ENCODE measurements at places on chromosomes 2 and 18.

- no peak for DNase-seq
Measured at GRCh38 chr18:63617049-63617914, 26.8 kb downstream of the SERPINB4 start.

DNA sequence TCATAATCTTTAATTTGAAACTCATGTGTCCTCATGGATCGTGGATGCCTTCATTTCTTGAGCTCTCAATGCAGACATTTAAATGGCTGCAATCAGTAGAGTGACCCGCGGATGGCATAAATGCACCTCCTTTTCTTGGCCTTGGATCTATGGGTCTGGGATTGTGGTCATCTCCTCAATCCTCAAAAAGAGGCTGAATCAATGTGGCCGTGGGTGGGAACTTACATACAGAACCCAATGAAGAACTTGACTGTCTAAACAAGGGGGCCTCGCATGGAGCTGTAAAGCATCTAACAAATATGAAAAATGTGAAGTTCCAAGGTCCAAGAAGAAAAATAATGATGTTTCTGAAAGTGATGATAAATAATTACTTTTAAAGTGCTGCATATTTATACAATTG is 2.9 kb downstream of the HOXD13 start:
- no peak for DNase-seq

DNA sequence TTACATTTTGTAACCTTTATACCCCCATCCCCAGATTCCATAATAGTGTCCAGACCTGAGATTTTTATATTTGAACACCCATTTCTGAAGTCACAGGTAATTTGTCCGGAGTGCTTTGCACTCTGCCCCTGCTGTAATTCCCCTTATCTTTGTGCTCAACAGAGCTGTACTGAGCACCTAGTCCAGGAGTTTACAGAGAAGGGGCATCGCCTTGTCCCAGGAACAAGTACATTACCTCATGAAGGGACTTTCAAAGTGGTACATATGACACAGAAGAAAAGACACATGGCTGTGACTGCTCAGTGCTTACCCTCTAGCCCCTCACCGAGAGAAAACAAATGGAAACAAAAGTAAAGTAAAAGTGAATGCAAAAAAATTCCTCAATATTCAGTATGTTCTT is 373.5 kb downstream of the SOX11 start:
- no peak for DNase-seq

- no peak for DNase-seq
Measured at GRCh38 chr18:75714766-75715165, 287.3 kb upstream of the SMIM21 start.

DNA sequence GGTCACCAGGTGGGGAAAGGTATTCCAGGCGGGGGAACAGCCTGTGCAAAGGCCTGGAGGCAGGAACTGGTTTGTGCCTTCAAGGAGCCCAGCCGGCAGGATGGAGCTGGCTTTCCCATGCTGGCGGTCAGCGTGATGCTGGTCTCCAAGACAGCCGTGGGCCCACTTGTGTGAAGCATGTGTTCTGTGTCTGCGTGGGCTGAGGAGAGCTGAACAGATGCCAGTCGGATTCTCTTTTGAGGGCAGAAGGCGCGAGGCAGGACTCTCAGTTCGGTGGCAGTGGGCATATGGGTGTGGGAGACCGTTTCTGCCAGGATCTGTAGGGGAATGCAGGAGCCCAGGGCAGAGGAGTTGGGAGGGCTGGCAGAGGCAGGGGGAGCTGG is 191.6 kb downstream of the TWIST2 start:
- no peak for DNase-seq

- DNase-seq: no peak
Measured at GRCh38 chr2:240419271-240419670, 16.2 kb upstream of the GPC1 start.

- no peak for DNase-seq
Measured at GRCh38 chr2:168912901-168913369, 11.8 kb downstream of the G6PC2 start.

DNA sequence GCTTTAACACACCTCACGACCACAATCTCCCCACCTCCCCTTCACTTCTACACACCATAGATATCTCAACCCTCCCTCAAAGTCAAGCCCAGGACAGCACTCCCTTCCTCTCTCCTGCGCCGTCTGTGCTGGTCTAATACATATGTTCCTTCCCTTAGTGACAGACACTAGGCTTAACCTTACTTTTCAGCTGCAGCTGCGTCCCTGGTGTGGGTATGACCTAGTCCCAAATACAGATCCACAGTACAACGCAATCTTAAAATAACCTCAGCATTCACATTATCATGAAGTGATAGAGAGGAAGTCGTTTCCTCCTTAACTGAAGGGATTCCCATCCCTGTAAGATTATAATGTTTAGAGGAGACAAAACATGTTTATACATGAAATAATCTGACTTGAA is 192.7 kb upstream of the TANK start:
- no peak for DNase-seq

GRCh38 chr18:10298346-10298745 is 156.1 kb upstream of the APCDD1 start:
- no peak for DNase-seq

GRCh38 chr2:189581354-189582139 is 961 bp upstream of the SLC40A1 start:
- no peak for DNase-seq

DNA sequence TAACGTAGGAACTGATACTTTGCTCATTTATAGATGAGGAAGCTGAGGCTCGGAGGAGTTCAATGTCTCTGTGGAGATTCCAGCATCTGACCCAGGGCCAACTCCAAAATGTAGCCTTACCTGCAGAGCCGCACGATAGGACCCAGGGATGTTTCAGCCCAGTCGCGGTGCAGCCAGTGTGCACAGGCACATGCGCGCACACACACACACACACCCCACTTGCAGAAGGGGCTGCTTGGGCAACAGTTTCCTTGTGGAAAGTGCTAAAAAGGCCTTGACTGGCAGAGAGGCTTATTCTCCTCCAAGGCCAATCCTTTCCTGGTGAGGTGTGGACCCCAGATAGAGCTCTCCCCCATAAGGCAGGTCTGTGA is 101.7 kb downstream of the ZFP36L2 start:
- DNase-seq: no peak

DNA sequence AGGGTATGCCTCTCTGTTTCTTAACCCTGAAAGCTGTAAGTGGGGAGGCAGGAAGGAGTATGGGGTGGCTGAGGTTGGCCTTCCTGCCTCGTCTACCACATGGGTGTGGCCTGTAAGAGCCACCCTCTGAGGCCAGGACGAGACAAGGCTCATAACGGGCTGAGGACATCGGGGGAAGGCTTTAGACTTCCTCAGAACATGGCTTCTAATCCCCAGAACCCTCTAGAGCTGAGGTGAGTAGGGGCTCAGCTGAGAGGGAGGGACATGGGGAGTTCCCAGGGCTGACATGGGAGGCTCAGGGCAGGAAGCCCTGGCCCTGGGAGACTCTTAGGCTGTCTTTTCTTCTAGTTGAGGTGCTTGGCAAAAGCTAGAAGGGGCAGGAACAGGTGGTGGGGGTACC is 36.7 kb downstream of the EMX1 start:
- DNase-seq: peak; percentile 13

GRCh38 chr2:56801214-56801613 is 617.4 kb downstream of the CCDC85A start:
- DNase-seq: no peak

- DNase-seq: no peak
Measured at GRCh38 chr2:11797846-11798245, 51.4 kb downstream of the LPIN1 start.

GRCh38 chr18:75185460-75185859 is 23.5 kb downstream of the PTGR3 start:
- no peak for DNase-seq

DNA sequence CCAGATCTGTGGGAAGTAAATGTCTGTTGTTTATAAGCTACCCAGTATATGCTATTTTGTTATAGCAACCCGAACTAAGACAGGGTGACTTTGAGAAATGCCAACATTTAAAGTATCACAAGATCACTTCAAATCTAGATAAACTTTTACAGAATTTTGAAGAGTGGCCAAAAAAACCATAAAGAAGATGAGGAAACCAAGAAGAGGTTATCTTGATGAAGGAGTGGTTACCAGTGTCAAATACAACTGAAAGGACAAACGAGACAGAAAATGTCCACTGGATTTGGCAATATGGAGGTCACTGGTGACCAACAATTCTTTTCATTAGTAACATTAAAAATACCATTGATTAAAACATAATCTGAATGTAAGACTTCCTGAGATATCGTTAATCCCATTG is 235.7 kb downstream of the DYM start:
- no peak for DNase-seq

DNA sequence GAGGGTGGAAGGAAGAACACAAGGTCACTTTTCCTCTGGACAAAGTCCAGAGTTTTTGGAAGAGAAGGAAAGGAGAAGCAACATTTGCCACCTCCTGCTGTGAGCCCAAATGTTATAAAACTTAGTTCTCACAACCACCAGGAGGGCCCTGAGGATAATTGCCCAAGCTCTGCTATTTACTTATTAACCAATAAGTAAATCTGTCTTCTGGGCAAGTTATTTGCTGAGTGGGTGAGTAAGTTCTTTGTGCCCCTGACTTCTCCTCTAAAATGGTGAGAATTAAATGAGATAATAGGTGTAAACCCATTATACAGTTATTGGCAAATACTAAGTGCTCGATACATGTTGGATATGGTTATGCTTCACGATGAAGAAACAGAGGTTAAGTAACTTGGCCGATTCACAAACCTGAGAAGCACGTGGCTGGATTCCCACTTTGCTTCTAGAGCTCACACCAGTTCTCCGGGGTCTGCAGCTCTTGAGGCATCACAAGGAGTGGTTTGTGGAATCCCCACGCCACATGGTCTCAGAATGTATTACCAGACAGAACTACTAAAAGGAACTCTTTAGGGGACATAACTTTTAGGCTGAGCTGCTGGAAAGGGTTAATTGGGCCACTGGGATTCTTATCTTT is 164.1 kb downstream of the MYCN start:
- DNase-seq: no peak

DNA sequence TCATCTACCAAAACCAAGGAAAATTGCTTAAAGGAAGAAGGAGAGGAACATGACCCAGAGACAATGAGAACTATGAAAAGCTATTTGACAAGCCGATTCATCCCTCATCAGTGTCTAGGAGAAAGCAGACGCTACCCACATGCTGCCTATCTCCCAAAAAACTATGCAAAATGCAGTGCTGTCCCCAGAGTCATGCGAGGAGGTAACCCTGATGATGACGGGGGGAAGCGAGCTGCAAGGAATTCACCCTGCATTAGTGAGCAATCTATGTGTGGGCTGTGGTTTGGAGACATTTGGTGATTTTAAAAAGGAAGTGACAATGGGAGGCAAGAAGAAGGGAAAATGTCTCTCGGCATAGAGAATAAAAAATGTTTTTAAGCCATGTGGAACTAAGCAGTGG is 472.7 kb downstream of the CMPK2 start:
- DNase-seq: no peak

DNA sequence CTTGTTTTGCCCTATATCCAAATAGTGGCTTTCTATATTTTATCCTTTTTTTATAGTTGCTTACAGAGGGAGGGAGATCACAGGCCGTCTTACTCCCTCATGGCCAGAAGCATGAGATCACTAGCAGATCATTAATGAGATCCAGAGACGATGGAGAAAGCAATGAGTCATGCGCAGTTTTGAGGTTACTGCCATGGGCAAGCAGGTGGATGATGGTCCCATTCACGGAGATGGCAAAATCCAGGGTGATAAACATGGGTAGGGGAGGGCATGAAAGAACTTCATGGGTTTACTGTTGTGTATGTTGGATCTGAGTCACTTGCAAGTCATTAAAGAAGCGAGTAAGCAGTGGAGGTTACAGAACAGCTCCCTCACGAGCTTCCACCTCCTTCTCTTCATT is 60.4 kb downstream of the C18orf63 start:
- DNase-seq: no peak

DNA sequence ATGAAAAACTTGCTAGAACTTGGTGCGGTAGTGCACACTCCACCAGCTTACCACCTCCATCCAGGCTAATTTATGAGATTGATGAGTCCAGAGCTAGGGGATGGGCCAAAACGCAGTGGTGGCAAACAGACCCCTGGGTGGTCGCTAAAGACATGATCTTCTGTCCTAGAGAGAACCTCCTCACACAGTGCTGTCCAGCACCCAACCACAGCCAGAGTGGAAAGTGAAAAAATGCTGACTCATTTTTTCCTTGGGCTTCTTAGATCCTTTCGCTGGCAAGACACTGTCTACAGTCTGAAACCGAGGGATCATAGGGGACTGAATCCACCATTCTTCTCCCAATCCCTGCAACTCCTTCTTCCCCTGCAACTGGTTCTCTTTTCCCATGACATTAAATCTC is 4.1 kb downstream of the ANTXR1 start:
- DNase-seq: no peak

Measured in CD4-positive, alpha-beta memory T cell (primary cell).